Ecto neural progenitor cell (in vitro differentiated cells): ENCODE measurements at places on chromosomes 3 and 15.
A peak's percentile ranks its signal among the peaks of the same experiment; 100 is the strongest.

DNA sequence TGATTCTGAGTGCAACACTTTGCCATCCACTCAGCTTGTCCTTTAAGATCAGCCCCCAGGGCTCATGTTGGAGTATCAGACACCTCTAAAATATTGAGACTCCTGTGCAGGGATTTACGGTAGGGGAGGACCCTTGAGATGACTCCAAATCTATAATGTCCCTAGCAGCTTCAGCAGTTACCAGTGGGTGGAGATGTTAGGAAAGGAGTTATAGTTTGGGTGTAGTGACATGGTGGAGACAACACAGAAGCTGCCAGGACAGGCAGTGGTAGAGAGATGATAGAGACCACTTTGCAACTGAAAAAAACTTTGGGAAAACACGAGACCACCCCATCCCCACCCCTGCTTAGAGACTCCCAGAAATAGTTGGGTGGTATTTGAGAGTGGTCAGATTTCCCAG lies 43.3 kb upstream of the GSK3B start:
- DNase-seq = no peak

- no peak for DNase-seq
Measured at GRCh38 chr15:65762914-65763787, 28.9 kb downstream of the DENND4A start.

- no peak for DNase-seq
Measured at GRCh38 chr15:79037848-79038247, 52.7 kb downstream of the RASGRF1 start.

- DNase-seq = no peak
Measured at GRCh38 chr15:45544266-45545023, 21.9 kb upstream of the SLC30A4 start.

- DNase-seq = no peak
Measured at GRCh38 chr3:27271890-27272289, 97.3 kb downstream of the NEK10 start.

DNA sequence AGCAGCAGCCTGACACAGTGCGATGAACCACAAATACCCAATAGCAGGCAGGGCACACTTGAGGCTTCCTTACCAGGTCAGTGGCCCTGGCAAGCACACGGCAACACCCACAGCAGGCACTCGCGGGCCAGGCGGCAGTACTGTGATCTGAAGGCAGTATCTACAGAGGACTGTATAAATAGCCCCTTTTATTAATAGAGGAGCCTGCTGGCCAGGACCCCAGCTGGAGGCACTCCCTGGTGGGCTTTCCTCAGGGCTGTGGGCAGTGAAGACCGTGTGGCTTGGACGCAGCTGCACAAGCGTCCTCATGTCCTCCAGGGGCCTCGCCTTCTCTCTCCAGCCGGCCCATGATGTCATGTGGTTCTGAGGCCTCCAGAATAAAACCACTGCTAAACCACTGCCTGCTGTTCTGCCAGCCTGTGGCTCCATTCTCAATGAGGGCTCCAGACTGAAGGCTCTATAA lies 44.1 kb downstream of the LRIG1 start:
- no peak for DNase-seq

DNA sequence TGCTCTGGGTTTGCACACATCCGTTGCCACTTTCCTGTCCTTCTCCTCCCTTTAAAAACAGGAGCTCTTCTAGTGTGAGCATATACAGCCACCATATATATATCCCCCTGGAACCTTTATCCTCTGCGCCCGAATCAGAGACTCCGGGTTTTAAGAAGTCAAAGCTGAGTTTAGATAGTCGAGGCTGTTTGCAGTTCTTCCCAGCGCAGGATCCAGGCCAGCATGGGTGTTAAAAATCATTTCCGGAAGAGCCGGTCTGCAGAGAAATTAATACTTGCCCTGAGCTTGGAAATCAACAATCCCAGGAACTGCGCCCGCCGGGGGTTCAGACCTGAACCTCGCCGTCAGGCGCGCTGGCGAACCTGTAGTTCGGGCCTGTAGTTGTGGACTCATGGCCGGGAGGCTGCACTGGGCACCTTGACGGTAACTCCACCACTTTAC lies 2.3 kb downstream of the SHOX2 start:
- DNase-seq = peak; percentile 53

DNA sequence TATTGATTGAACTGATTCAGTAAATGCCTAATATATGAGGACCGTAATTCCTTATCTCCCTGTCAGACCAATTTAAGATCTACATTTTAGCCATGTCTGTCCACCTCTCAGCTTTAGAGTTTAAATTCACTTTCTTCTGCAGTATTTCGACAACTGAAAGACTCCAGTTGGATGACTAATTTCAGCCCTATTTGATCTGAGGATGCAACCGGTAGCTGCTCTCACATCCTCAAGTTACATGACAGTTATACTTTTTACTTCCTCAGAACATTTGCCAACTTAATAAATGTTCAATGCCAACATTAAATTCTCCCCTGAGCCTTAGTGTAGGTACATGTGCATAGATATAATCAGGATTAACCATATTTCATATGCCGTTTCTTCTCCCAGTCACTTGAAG lies 2.5 kb upstream of the HHLA2 start:
- DNase-seq = no peak

- DNase-seq = peak; percentile 87
Measured at GRCh38 chr3:77039606-77040171, at the start of gene ROBO2. Gene ROBO2 (plus strand): TSS chr3:77040099. CDS start chr3:77040786, 687 bp downstream.

GRCh38 chr3:177932750-177933660 lies 603.2 kb upstream of the KCNMB2 start:
- no peak for DNase-seq

- DNase-seq = no peak
Measured at GRCh38 chr3:15329046-15330005, 3.1 kb downstream of the SH3BP5 start.

DNA sequence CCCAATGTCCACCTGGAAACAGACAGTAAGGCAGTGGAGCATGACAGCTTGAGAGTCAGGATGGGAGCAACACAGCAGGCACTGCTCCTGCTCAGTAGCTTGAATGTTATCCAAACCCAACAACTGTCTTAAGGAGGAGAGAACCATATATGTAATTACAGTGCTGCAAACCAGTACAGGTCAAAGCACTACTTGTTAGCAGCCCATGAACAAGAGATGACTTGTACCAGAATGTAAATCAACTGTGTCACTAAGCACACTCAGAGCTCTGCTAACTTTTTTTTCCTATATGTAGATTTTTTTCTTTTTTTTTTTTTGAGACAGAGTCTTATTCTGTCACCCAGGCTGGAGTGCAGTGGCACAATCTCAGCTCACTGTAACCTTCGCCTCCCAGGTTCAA lies 87.1 kb downstream of the ANO10 start:
- DNase-seq = no peak

DNA sequence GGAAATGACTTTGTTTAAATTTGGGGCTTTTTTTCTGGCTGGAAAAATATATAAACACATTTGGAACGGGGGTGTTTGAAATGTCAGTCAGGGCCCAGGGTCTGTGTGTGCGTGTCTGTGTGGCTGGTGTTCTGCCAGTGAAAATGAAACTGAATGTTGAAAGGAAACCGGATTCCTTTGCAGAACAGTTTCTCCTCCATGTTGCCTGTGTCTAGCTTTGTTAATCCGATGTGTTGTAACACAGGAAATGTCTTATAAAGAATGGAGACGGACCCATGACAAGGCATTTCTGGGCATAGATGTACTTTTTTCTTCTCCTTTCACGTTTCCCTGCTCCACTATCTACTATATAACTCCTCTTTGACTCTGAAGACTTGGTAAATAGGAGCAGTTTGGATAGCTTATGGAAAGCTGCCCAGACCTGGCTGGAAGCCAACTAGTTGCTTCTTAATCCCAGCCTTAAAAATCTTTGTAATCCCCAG lies 2.8 kb downstream of the SQOR start:
- no peak for DNase-seq

- no peak for DNase-seq
Measured at GRCh38 chr3:16840101-16840424, 44.7 kb upstream of the PLCL2 start.

DNA sequence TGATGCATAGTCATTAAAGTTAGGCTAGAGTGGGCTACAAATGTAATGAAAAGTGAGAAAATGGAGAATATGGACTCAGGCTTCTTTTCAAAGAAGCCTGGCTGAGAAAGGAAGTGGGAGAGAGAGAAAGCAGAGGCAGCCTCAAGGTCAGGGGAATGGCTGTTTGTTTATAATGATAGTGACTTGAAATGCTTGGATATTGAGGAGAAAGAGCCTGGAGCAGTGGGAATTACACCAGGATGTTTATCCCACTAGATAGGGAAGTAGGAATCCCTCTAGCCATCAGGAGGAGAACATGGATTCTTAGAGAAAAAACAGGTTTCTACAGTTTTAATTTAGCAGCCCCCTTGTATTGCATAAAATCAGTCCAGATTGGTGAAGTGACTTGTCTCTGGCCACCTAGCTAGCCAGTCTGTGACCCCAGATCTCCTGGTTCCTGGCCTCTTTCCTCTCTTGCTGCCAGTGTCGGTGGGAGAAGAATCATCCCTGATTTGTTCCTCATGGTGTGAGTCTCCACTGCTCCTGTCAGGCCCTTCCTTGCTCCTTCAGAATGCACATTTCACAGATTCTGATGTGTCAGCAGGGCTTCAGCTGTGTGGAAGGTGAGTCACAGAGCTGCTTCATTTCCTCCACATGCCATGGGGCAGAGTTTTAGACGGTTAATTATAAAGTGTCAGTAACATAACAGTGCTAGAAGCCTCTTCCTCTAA lies 32.9 kb downstream of the SEMA6D start:
- no peak for DNase-seq

DNA sequence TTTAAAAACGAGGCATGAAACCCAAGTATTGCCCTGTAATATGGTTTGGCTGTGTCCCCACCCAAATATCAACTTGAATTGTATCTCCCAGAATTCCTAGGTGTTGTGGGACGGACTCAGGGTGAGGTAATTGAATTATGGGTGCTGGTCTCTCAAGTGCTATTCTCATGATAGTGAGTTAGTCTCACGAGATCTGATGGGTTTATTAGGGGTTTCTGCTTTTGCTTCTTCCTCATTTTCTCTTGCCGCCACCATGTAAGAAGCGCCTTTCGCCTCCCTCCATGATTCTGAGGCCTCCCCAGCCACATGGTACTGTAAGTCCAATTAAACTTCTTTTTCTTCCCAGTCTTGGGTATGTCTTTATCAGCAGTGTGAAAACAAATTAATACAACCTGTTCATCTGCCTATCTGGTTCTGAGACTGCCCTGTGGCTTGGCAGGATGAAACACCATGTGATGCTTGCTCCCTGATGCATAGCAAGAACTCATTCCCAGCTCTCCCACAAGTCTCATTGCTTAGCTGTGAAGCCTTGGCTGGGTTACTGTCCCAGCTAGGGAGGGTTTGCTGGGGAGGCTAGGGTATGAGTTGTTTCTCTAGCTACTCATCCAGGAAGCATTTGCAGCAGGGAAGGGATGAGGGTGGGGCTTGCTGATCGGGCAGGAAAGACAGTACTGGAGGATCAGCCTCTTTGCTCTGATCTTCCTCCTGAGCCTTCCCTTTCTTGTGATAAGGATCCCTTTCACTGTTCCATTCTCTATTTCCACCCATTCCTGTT lies 3.7 kb upstream of the SQOR start:
- no peak for DNase-seq

GRCh38 chr15:66872405-66872804 lies 170.4 kb downstream of the SMAD6 start:
- DNase-seq = no peak

DNA sequence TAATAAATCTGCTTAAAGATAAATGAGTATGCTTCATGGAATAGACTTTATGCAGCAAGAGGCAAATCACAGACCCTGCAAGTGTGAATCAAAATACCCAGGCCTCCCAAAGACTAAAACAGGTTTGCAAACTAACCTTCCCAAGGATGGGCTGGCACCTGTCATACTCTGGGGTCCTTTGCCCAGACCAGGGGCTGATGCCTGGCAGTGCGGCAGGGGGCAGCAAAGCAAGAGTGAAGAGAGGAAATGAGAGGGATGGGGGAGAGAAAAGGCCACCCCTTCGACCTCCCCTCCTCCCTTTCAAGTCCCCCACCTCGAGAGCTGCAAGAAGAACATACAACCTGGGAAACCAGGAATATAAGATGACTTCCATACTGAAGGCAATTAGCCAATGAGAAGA lies 31.8 kb downstream of the XXYLT1 start:
- no peak for DNase-seq

DNA sequence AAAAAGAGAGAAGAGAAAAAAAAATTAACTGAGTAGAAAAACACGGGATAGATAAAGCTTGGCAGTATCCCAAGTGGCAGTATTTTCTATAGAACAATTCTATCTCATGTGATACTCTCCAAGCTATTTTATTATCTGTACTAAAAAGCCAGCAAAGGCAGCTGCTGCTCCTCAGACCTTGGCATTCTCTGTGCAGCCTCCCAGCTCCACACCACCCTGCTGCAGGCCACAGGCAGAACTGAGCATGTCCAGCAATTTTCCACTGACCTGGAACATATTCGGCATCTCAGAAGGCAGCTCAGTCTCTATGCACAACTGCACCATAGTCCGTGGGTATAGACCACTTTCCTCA lies 1161.4 kb downstream of the IGSF11 start:
- no peak for DNase-seq
